Osteocyte (in vitro differentiated cells): ENCODE measurements at places on chromosomes 6 and 20.

DNA sequence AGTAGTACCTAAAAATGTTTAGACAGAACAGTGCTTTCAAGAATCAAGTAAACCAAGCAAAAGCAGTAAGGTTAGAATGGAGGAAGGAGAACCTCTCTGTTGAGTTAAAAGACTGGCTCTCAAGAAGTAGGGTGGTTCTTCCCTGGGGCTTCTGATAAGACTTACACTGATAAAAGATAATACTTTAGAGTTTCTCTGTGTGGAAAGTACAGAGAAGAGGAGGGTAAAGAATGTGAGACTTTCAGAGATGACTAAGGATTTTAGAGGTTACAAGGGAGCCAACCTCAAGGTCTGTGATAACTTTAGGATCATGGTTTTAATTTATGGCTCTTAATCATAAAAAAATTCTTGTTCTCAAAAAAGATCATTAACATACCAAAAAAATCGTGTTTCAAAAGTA lies 30.9 kb upstream of the ALDH8A1 start:
- no peak for DNase-seq

DNA sequence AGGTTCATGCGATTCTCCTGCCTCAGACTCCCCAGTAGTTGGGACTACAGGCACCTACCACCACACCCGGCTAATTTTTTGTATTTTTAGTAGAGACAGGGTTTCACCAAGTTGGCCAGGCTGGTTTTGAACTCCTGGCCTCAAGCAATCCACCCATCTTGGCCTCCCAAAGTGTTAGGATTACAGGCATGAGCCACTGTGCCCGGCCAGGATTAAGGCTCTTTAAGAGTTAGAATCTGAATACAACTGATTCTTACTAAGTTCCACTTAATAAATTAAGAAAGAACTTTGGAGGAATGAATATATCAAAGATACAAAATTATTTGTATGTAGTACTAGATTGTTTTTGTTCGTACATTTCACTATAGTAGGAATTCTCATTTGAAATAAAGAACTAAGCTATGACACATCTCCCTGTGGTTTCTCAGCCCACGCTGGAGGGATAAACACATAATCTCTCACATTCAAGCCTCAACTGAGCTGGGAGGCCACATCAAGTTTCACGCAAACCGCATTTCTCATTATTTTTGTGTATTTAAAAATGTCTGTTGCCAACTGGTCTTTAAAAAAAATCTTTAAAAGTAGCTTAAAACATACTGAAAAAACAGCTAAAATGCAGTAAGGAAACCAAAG lies 34.2 kb downstream of the DTNBP1 start:
- no peak for DNase-seq

DNA sequence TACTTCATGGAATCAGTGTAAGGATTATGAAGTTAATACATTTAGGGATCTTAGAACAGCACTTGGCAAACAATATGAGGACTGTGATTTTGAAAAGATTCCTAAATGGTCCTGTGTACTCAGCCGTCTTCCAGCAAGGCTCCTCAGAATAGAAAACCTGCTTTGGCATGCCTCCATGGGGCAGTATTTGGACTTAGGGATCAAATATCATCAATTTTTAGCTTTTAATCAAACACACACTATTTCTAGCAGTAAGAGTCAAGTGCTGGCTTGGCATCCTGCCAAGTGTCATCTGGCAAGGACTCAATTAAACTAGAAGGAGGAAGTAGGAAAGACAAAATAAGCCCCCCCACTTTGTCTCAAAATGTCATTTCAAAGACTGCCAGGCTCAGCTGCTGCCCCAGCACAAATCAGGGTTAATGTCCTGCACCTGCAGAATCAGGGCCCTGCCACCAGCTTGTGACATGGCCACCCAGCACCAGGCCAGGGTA lies 40.8 kb downstream of the IYD start:
- DNase-seq: no peak

DNA sequence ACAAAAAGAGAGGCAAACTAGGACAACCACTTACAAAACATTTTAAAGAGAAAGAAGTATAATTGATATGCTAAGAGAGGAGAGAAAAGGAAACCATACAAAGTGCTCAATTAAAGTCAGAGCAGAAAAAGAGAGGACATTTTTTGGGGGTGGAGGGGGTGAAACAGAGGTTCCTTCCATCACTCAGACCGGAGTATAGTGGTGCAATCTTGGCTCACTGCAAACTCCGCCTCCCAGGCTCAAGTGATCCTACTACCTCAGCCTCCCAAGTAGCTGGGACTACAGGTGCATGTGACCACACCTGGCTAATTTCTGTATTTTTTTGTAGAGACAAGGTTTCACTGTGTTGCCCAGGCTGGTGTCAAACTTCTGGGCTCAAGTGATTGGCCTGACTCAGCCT lies 9.4 kb downstream of the WASF1 start:
- DNase-seq: no peak

GRCh38 chr20:9966966-9967365 lies 67.8 kb upstream of the ANKEF1 start:
- DNase-seq: no peak

DNA sequence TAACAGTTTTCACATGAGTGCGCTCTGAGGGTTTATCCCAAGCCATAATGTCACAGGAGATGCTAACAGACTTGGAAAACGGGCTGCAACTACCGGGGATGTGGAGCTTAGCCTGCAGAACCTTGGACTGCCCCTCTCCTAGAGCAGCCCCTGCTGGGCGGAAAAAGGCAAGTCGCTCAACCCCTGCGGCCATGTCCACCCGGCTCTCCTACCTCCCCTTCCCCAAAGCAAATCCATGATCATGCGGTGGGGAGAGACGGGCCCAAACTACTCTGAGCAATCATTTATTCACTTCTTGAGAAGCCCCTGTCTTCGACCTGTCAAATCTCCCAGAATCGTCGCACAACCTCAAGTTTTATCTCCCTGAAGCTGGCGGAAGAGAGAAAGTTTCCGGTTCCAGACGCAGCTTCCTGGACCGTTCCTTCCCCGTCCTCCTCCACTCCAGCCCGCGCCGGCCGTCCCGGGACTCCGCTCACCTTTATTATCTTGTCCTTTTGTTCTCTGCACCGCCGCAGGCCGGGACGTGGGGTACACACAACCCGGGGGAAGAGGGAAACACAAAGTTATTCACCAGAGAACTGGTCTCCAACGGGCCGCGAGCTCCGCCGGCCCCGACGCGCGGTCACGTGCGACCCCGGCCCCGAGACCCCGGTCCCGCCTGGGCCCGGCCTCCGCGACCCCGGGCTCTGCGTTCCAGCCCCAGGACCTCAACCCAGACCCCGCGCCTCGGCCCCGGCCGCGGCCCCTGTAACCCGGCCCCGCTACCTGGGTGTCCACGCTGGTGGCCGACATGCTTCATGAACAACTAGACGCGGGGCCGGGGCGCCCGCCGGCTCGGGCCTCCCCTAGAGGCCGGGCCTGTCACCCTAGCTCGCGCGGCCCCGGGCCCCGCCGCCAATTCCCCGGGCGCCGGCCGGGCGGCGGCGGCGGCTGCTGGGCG lies 560 bp downstream of the YTHDF1 start:
- no peak for DNase-seq

GRCh38 chr6:165571068-165571682 lies 91.9 kb downstream of the PDE10A start:
- DNase-seq: no peak

GRCh38 chr20:58627212-58628072 lies 23.6 kb upstream of the STX16 start:
- DNase-seq: no peak

GRCh38 chr6:170584954-170585498 lies 589 bp upstream of the PDCD2 start:
- no peak for DNase-seq

GRCh38 chr6:87663434-87663833 lies 38.6 kb downstream of the AKIRIN2 start:
- no peak for DNase-seq

- no peak for DNase-seq
Measured at GRCh38 chr20:19114410-19114809, 98.0 kb upstream of the SLC24A3 start.
